ENCODE measurements at places on chromosomes 1 and 21.

GRCh38 chr21:31157756-31158155 lies 119.5 kb upstream of the KRTAP19-8 start:
- no peak for DNase-seq

GRCh38 chr1:225911191-225912130 lies 12.6 kb downstream of the PYCR2 start:
- DNase-seq = peak; percentile 50

- no peak for DNase-seq
These were observed 119.4 kb upstream of the F3 start for GRCh38 chr1:94660994-94661393.

GRCh38 chr1:22021061-22021460 lies 19.6 kb downstream of the CELA3A start:
- DNase-seq = no peak

- DNase-seq = no peak
These were observed 655.0 kb downstream of the RWDD3 start for GRCh38 chr1:95888941-95889390.

GRCh38 chr1:236502972-236503639 lies 20.7 kb upstream of the LGALS8 start:
- DNase-seq = no peak

DNA sequence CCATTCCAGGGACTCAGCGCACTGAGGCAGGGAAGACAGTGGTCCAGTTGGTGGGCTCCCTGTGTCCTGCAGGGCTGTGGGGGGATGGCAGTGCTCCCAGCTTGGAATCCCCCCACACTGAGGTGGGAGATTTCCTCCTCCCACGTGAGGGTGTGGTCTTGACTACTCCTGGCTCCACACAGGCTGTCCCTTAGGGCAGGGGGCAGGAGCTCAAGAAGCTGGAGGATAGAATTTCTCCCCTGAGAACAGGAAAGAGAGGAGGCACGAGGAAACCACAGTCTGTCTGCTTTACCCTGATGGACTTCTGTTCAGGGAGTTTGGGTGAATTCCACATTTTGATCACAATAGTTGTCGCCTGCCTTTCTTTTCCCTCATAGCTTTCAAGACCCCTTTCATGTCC lies 62.1 kb downstream of the CACNA1E start:
- DNase-seq = no peak

- DNase-seq = no peak
These were observed 21.5 kb downstream of the SPATA6 start for GRCh38 chr1:48450505-48450904.

DNA sequence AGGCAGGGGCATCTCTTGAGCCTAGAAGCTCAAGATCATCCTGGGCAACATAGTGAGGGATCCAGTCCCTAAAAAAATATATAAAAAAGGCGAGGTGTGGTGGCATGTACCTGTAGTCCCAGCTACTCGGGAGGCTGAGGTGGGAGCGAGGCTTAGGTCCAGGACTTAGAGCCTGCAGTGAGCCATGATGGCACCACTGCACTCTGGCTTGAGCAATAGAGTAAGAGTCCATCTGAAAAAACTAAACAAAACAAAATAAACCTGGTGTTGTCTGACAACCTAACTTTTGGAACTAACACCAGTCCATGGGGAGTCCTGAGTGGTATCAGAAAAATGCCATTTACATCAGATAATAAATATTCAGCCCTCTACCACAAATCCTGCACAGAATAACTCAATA lies 110.1 kb upstream of the NRIP1 start:
- DNase-seq = no peak

GRCh38 chr1:216420746-216421145 lies 2.5 kb downstream of the USH2A start:
- no peak for DNase-seq

- no peak for DNase-seq
These were observed 11.6 kb upstream of the HIPK1 start for GRCh38 chr1:113917400-113918082.

DNA sequence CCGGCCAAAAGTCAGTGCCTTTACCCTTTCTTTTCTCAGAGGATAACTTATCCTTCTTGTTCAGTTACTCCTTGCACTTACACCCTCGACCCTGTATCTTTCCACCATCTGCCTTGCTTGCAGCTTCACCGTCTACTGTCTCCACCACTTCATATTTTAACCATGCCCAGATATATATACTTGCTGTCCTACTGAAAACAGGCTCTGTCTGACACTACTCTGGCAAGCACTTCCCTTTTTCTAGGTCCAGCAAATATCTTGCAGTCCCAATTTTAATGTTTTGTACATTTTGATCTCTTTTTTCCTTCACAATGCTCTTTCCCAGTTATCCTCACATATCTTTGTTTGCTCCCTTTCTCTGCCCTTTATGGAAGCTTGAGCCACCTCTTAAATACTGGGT lies 308.6 kb downstream of the TPR start:
- no peak for DNase-seq

GRCh38 chr1:156033011-156033410 lies 12.3 kb upstream of the SSR2 start:
- DNase-seq = no peak

DNA sequence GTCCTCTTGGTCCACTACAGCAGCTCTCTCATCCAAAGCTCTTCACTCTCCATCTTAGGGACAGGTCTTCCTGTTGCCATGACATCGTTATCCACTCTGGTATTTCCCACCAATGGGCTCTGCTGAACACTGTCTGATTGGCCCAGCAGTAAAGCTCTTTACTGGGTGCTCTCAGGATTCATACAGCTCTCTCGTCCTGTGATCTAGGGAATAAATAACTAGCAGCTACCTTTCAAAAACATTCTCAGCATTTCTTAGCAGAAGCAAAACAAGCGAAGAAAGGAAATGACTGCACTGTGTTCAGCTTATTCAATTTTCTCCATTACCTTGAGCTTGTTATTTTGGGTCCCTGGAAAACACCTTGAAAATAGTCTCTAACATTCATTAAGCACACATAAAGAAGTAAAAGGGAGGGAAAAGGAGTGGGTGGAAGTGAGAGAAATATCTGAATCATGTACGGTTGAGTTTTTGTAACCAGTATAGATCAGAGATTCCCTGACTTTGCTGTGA lies 163.4 kb upstream of the SGIP1 start:
- no peak for DNase-seq

GRCh38 chr21:36282568-36283230 lies 37.3 kb upstream of the MORC3 start:
- no peak for DNase-seq

- DNase-seq = no peak
These were observed 7.0 kb upstream of the GPR88 start for GRCh38 chr1:100530880-100531487.

DNA sequence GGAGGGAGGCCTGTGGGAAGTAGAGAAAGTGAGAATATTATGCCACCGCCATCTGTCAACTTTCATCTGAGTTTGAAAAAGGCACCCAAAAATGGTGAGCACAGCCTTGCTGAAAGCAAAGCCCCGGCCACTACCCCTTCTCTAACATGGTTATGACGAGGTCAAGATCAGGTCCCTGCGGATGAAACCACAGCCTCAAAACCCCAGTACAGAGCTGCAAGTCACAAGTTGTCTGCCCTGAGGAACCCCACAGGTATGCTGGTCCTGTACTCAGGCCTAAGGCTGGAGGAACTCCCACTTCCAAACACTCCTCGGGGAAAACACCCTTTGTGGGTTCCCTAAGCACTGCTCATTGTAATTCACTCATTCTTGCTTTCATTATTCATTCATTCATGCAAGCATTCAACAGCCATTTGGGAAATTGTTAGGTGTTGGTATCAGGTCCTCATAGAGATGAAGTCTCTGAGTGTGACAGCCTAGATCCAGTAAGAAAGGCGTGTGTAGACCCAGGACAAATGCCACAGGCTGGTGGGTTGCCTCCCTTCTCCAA lies 216.6 kb upstream of the EDN2 start:
- DNase-seq = no peak

- DNase-seq = no peak
These were observed 23.9 kb downstream of the ACOT11 start for GRCh38 chr1:54571803-54572541.

DNA sequence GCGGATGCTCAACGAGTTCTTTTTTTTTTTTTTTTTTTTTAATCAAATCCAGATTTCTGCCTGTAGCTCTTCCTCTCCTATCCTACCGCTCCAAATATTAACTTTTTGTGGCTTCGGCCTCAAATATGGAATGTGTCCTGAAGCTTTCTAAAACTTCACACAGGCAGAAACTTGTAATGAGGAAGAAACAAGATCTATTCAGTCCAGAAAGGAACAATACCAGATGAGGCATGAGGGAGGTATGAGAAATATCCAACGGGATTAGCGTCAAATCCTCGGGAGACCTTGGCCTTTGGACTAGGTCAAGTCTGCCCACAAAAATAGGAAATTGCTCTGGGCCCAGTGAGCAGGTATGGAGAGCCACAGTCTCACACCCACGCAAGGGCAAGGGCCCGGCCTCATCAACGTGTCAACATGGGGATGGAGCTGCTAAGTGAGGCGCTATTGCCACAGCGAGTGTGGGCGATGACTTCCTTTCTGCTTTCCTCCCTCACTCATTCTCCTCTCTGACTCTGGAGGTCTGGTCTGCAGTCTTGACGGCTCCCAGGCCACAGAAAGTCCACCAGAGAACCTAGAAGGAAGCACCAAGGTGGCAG lies 66.6 kb downstream of the BCAR3 start:
- DNase-seq = no peak

Data from stimulated activated CD8-positive, alpha-beta memory T cell treated with anti-CD3 and anti-CD28 coated beads, Interleukin-2, amount 100 ng/mL, for 1 hour (primary cell).